ENCODE measurements at places on chromosomes 3 and 15.

GRCh38 chr3:184011937-184012889 is 5.5 kb downstream of the ABCC5 start:
- DNase-seq, result no peak

DNA sequence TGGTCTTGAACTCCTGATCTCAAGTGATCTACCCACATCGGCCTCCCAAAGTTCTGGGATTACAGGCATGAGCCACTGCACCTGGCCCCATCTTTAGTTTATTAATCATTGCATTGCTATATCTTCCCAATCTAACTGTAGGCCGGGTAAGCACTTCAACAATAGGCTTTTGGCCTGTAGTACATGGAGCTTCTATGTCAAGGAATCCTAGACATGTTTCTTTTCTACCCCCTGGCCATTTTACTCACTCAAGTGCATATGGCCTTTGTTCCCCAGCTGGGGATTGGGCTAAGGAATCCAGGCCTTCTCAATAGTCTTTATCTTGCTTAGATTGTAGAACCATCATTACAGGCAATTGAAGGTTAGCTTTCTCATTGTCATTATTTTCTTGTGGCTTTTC is 122.3 kb upstream of the MBNL1 start:
- no peak for DNase-seq

GRCh38 chr3:142275856-142276255 is 50.5 kb upstream of the GK5 start:
- DNase-seq, result no peak

- DNase-seq, result peak; percentile 27
Observed at GRCh38 chr15:66702035-66702786, at the start of gene SMAD6. Gene SMAD6, plus strand, starts transcription at chr15:66702236. Its CDS starts 1,023 bp downstream, at chr15:66703259.

DNA sequence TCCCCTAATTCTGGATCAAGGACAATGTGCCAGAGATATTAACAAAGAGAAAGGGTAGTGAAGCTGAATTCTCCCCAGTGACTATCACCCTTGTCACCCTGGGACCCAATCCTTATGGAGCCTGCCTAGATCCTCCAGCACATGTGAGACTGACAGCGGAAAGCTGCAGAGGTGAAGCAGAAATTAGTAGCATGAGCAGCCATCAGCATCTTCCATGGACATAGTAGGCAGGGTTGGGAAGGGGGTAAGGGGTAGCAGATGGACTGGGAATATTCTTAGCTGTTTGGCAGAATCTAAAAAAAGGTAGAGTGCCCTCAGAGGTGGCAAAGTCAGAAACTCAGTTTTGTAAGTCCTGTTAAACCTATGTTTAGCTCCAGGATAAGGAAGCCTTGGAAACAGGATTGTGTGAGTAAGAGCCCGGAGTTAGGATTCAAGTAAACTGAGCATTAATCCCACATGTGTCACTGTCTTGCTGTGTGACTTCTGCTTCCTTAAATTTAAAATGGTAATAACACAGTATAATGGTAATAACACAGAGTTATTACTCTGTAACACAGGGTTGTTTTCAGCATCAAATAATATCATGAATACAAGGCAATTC is 14.5 kb downstream of the GOLIM4 start:
- DNase-seq, result no peak

GRCh38 chr15:39110336-39110735 is 470.5 kb upstream of the THBS1 start:
- no peak for DNase-seq

GRCh38 chr15:40894681-40895448 is 615 bp downstream of the VPS18 start:
- peak; percentile 36 for DNase-seq

GRCh38 chr3:101828276-101828675 is 21.0 kb upstream of the NFKBIZ start:
- DNase-seq, result no peak

GRCh38 chr15:98746375-98747155 is 98.2 kb downstream of the IGF1R start:
- DNase-seq, result no peak

DNA sequence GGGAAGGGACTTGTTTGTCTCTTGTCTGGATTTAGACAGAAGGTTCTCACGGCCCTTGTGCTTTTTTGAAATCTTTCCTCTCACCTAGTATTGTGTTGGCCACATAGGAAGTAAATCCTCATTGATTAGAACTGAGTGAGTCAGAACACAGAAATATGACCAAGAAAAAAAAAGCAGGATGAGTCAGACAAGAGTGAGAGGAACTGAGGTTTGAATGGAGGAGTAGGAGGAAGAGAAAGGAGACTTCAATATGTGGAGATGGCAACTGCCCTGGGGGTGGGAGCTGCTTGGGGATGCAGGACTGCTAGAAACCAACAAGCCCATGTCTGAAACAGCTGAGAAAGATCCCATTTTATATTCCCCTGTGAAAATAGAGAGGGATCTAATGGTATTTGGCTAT is 194.1 kb upstream of the ZBTB20 start:
- no peak for DNase-seq

- no peak for DNase-seq
Observed at GRCh38 chr3:31157047-31157694, 262.7 kb upstream of the GADL1 start.

DNA sequence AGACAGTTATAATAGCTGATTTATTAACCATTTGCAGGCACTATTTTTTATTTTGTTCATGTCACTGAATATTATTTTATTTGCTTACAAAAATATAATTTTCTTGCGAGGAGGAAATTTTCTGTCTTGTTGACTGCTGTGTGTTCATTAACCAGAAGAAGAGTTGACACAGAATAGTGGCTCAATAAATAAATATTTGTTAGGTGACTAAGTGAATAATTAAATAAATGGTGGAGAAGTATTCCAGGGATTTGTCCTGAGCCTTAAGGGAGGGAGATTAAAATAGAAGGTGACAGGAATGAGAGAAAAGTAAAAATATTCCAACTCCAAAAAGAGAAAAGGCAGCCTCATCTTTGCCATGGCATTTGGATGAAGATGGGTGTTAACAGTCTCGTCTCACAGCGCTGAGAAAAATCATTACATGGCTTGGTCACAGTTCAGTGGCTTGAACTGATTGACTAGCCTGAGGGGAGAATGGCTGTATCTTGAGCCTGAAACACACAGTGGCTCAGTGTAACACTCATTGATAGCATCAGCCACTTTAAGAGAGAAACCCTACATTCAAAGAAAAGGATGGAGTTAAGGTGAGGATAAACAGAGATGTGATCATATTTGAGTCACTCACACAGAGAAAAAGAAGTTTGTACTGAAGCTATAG is 449.9 kb upstream of the NAALADL2 start:
- DNase-seq, result no peak

DNA sequence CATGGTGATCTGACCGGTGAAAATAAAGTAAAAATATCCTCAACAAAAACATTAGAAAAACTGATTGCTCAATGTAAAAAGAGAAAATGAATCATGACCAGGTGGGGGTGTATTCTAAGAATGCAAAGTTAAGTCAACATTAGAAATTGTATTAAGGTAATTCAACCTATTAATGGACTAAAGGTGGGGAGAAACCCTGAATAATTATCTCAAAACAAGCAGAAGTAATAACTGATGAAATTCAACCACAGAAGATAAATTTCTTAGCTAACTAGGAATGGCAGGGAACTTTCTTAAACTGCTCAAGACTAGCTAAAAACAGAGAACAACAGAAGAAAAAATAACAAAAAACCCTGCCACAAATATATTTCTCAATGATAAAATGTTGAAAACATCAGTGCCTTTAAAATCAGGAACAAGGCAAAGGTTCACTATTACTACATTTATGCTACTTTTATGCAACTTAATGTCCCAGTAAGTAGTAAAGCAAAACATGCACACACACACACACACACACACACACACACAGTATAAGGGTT is 204.4 kb upstream of the THBS1 start:
- DNase-seq, result no peak

DNA sequence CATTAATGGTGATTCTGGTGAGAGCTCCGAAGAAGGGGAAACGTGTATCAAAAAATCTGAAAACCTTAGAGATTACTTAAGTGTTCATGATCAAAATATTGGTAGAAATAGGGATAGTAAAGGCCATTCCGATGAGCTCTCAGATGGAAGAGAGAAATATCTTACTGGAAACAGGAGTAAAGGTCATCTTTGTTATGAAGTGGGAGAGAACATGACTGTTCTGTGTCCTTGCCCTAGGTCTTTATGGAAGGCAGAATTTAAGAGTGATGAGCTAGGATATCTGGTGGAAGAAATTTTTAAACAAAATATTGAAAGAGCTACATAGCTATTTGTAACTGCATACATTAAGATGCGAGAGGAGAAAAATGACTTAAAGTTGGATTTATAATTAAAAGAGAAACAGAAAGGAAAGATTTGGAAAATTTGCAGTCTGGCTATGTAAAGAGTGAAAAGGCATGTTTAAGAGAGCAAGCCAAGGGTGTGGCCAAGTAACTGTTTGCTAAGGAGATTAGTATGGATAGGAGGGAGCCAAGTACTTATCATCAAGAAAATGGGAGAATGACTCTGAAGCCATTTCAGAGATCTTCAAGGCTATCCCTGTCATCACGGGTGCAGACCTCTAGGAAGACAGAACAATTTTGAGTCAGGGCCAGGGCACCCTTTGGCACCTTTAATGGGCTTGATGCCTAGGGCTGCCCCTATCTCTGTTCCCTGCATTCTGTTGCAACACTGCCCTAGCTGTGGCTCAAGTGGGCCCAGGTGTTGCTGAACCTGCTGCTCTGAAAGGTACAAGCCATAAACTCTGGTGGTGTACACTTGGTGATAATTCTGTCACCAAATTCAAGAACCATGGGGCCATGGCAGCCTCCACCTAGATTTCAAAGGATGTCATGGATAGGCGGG is 27.3 kb downstream of the SLMAP start:
- no peak for DNase-seq

DNA sequence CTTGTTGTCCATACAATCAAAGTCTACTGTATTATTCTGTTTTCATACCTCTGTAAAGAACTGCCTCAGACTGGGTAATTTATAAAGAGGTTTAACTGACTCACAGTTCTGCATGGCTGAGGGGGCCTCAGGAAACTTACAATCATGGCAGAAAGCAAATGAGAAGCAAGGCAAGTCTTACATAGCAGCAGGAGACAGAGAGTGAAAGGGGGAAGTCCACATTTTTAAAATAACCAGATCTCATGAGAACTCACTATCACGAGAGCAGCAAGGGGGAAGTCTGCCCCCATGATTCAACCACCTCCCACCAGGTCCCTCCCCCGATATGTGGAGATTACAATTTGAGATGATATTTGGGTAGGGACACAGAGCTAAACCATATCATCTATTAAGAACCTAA is 724.6 kb upstream of the CBLB start:
- no peak for DNase-seq

- no peak for DNase-seq
Observed at GRCh38 chr3:55923207-55923606, 436.1 kb upstream of the WNT5A start.

GRCh38 chr3:33159981-33160380 is 46.2 kb downstream of the CRTAP start:
- DNase-seq, result no peak

DNA sequence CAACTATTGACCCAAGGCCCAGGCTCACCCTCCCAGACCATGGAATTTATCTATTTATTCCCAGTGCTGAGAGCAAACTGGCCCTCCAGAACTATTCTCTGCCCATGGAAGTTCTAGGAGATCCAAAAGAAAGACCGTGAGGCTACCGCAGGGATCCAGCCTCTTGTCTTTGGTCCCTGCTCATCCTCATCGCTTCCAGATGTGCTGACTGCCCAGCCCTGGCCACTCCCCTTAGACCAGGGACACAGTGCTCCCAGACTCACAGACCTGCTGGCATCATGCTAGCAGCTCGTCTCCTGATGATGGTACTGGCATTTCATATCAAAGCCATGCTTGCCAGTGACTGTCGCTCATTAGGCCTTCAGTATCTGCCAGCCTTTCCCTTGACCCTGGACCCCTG is 405.7 kb upstream of the PPP2R3A start:
- no peak for DNase-seq

DNA sequence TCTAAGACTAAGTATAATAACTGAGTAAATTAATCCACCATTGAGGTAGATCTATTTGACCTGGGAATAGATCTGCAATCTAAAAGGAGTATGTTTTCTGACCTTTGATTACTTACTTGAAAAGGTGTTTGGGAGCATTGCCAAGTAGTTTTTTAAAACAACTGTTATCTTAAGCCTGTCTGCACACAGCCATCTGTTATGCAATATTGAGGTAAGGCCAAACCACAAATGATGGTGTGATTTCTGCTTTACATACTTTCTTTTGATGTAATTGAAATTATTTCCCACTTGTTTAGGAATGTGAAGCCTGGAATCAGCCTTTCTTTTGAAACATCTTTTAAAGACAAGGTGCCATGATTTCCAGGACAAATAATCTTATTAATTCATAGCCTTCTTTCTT is 274.0 kb downstream of the BBX start:
- no peak for DNase-seq

- no peak for DNase-seq
Observed at GRCh38 chr3:67384016-67384415, 270.4 kb downstream of the SUCLG2 start.
